K562 (cell line): ENCODE measurements at places on chromosomes 4 and X. TPM values are rescaled to one million over a fixed set of nuclear protein-coding genes. Genes with fewer than 3 reads are reported as not detected.

GRCh38 chr4:68375667-68376559 is 26.0 kb upstream of the YTHDC1 start:
- no peaks in the 10 kb centered on the region for H3K27me3 ChIP-seq
- no peak overlapping the region for H3K4me3 ChIP-seq
- peak; percentile 9 for DNase-seq
- H3K4me1 ChIP-seq = peaks cover 7% of the 10 kb centered on the region
- H3K36me3 ChIP-seq = no peaks in the 10 kb centered on the region
- H3K27ac ChIP-seq = no peak overlapping the region

DNA sequence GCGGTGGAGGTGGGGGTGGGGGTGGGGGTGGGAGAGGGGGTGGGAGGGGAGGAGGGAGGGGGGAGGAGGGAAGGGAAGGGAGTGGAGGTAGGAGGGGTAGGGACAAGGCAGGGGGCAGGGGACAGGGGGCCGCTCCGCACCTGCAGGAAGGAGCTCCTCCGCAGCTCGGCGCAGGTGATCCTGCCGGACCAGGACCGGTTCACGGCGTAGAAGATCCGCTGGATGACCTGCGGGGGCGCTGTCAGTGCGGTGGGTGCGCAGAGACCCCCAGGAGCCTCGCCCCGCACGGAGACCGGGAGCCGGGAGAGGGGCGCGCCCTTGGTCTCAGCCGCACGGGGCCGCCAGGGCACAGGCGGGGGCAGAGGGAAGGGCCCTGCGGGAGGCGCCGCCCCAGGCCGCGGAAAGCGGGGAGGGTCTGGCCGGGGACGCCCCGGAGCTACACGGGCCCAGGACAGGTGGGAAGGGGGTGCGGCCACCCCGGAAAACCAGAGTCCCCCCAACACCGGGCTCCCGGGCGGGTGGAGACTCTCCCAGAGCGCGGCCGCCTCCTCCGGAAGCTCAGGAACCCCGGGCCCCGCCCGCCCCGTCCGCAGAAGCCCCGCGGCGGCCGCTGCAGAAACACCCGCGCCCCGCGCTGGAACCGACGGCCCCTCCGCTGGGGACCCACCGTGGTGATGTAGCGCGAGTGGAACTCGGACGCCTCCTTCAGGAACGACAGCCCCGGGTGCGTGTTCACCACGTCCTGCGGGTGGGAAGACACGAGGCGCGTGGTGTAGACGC is 27.6 kb upstream of the GTPBP6 start:
- no peak for DNase-seq
- no peaks in the 10 kb centered on the region for H3K27me3 ChIP-seq
- no peak overlapping the region for H3K4me3 ChIP-seq
- H3K4me1 ChIP-seq = no peaks in the 10 kb centered on the region

Gene MAB21L2
- total RNA-seq = not detected in 2 replicates

DNA sequence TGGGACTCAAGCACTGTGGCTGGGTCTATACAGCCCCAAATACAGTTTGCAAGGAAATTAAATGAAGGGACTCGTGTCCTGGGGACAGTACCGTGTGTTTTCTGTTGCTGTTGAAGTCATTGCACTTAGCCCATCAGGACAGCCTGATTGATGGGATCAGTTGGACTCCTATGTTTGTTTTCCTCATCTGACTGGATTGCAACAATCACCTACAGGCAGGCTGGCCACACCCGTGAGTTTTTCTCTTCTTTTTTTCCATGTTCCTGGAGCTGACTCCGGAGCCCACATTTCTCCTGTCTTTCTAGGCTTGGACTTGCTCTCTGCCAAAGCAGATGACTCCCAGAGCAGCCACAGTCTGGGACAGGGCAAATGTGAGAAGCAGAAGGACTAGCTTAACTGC is 38.1 kb downstream of the RTL9 start:
- H3K27me3 ChIP-seq = no peaks in the 10 kb centered on the region
- no peak for DNase-seq
- peak overlapping the region; percentile 11; the same call in 2 of the 3 replicates for H3K27ac ChIP-seq
- peaks cover 10% of the 10 kb centered on the region for H3K4me1 ChIP-seq
- H3K4me3 ChIP-seq = no peak overlapping the region

GRCh38 chrX:155841232-155841631 is 39.9 kb upstream of the VAMP7 start:
- H3K27ac ChIP-seq = no peak overlapping the region
- no peaks in the 10 kb centered on the region for H3K4me1 ChIP-seq
- DNase-seq = peak; percentile 3
- H3K27me3 ChIP-seq = no peaks in the 10 kb centered on the region
- H3K36me3 ChIP-seq = no peaks in the 10 kb centered on the region

Gene DCAF12L1
- not detected in 2 replicates for total RNA-seq

DNA sequence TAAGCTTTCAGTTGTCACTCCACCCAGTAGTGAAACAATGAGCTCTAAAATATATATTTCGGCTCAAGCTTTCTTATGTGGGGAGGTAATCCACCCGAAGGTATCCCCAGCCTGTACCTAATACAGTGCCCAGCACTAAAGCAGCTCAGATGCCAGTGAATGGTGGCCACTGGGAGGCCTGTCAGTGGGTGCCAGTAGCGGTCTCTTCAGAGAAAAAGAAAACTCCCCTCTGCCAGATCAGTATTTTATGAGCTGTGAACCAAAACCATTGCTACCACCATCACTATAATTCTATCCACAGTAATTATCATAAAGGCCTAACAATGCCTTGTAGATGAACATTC is 835 bp upstream of the NFKB1 start:
- H3K27me3 ChIP-seq = no peaks in the 10 kb centered on the region
- peak overlapping the region; percentile 81 for H3K4me3 ChIP-seq
- H3K4me1 ChIP-seq = peaks cover 18% of the 10 kb centered on the region; the same call in 2 of the 3 replicates

DNA sequence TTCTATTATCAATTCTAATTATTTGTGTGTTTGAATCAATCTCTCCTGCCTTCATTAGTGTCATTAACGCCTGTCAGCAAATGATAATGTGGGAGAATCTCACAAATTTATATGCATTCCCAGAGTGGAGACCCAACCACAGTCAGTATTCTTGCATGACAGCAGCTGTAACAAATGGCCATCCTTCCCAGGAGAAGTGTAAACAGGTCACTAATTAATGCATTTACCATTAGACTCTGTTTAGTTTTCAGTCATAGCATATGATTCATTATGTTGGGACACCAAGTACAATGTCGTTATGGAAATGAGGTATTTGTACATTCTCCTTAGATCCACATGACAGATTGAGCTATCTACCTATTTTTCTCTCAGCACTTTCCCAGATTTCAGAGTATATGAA is 50.5 kb downstream of the CT47B1 start:
- H3K27ac ChIP-seq = no peak overlapping the region
- no peaks in the 10 kb centered on the region for H3K36me3 ChIP-seq
- no peaks in the 10 kb centered on the region for H3K27me3 ChIP-seq
- H3K4me3 ChIP-seq = no peak overlapping the region

Gene ALG13
- 40.3 and 45.7 TPM in 2 replicates for total RNA-seq

GRCh38 chr4:145182222-145182621 is 1.8 kb upstream of the OTUD4 start:
- peaks cover under 1% of the 10 kb centered on the region; the same call in 2 of the 3 replicates for H3K36me3 ChIP-seq
- H3K27me3 ChIP-seq = no peaks in the 10 kb centered on the region
- DNase-seq = no peak
- peaks cover 15% of the 10 kb centered on the region for H3K4me1 ChIP-seq

DNA sequence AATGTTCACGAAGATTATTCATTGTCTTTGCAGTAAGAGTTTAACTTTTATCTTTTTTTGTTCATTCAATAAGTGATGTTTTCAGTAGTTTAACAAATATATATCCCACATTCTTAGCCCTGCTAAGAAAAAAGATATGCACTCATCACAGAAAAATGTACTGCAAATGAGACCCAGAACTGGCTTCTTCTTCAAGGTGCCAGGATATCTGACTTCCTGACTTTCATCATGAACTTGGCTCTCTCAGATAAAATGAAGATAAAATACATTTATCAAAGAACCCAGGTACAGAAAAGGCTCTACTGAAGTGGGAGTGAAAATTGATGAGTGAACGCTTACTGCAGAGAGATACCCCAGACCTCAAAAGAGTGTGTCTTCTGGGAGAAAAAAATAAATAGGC is 177.8 kb upstream of the DKK2 start:
- no peak for DNase-seq
- H3K4me1 ChIP-seq = no peaks in the 10 kb centered on the region
- no peaks in the 10 kb centered on the region for H3K27me3 ChIP-seq
- H3K4me3 ChIP-seq = no peak overlapping the region
- no peaks in the 10 kb centered on the region for H3K36me3 ChIP-seq

Gene TMPRSS11A
- total RNA-seq = not detected in 2 replicates

Gene KLB
- total RNA-seq = 0.04 TPM in 1 of 2 replicates, not detected in the other

- no peaks in the 10 kb centered on the region for H3K27me3 ChIP-seq
- no peaks in the 10 kb centered on the region for H3K36me3 ChIP-seq
- no peak overlapping the region for H3K4me3 ChIP-seq
- no peak for DNase-seq
Measured at GRCh38 chr4:39608451-39608850, 30.2 kb downstream of the SMIM14 start.

- H3K27me3 ChIP-seq = no peaks in the 10 kb centered on the region
- no peak overlapping the region for H3K27ac ChIP-seq
- H3K4me3 ChIP-seq = no peak overlapping the region
- no peaks in the 10 kb centered on the region for H3K36me3 ChIP-seq
Measured at GRCh38 chr4:145199051-145199716, 18.8 kb upstream of the OTUD4 start.

Gene GCNA
- total RNA-seq = 0.47 and 0.58 TPM in 2 replicates

DNA sequence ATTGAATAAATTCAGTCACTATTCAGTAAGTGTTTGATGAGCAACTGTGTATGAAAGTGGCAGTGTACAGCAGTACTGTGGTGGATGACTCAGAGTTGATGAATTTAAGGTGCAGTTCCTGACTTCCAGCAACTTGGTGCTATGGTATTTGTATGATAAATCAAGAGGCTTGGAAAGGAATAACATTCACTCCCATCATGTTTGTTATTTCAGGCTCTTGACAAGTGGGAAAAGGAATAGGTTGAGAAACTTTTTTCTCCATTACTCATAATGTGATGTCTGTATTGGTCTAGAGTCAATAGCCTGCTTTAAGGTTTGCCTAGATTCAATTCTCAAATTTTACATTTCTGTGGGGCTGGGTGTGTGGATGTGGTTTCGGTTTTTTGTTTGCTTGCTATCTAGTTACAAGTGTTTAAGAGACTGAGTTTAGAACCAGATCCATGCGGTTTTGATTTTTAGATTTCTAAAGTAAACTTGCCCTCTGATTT is 35.1 kb upstream of the CYP2U1 start:
- H3K27ac ChIP-seq = no peak overlapping the region
- no peaks in the 10 kb centered on the region for H3K36me3 ChIP-seq
- H3K27me3 ChIP-seq = no peaks in the 10 kb centered on the region
- no peak overlapping the region for H3K4me3 ChIP-seq
- no peak for DNase-seq

Gene SHROOM3
- 0.07 and 0.22 TPM in 2 replicates for total RNA-seq
